Esophagus mucosa (tissue), 1 donor: ENCODE measurements at places on chromosomes 5 and 9.

DNA sequence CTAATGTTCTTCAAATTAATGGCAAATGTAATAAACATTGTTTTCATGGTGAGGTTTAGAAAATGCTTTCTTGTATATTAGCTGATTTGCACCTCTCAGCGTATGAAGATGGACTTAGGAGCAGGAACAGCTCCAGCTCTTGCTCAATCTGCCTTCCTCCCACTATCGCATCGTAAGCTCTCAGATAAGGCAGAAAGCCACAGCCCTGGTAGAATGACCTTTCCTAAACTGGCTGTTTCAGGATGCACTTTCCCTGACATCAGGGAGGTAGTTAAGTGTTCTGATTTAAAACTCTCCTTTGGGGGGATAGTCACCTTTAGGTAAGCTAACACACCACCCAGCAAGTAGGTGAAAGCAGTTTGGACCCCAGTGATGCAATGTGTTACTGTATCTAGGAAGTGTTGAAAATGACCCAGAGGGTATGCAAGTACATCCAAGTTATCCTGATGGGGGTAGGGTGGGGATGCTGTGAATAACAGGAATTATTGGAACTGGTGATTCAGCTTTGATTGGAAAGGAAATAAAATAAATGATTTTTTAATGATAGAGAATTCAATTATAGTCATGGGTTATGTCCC is 72.3 kb downstream of the LMNB1 start:
- no peak for ATAC-seq

DNA sequence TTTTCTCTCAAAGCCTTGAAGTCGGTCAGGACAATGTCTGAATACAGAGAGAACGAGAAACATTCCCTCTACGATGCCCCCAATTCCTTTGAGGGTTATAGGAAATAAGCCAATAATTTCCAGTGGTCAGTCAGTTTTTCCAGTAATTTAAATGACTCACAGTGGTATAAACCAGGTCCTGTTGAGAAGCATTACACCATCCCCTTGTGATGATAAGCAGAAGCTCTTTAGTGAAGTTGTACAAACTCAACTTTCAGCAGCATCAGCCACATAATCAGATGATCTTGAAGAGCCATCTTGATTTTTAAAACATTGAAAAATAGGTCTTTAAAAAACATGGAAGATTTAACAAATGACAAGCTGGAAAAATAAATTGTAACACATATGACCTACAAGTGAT is 173.9 kb upstream of the ZNF462 start:
- ATAC-seq: no peak

DNA sequence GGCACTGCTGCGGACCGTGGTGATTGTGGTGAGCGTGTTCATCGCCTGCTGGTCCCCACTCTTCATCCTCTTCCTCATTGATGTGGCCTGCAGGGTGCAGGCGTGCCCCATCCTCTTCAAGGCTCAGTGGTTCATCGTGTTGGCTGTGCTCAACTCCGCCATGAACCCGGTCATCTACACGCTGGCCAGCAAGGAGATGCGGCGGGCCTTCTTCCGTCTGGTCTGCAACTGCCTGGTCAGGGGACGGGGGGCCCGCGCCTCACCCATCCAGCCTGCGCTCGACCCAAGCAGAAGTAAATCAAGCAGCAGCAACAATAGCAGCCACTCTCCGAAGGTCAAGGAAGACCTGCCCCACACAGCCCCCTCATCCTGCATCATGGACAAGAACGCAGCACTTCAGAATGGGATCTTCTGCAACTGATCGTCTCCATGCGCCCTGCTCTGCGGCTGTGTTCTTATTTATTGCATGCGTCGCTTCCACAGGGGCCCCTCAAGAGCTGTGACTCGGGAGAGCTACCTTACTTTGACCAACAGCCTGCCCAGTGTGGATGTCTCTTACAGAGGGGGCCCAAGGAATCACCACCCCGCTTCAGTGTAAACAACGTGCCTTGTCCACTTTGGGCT is 10.8 kb downstream of the S1PR3 start:
- ATAC-seq: no peak

GRCh38 chr9:129458663-129459546 is 162.0 kb downstream of the C9orf50 start:
- no peak for ATAC-seq

GRCh38 chr5:124466011-124466410 is 280.4 kb downstream of the ZNF608 start:
- no peak for ATAC-seq
